ENCODE measurements at places on chromosomes 13 and 19. TPM values are rescaled to one million over a fixed set of nuclear protein-coding genes. Genes with fewer than 3 reads are reported as not detected.

APOC4 gene
- not detected for total RNA-seq

SHC2 gene
- total RNA-seq, result not detected

GRCh38 chr19:6489278-6490061 is 7.9 kb upstream of the DENND1C start:
- no peaks in the 10 kb centered on the region for H3K36me3 ChIP-seq
- H3K4me1 ChIP-seq, result no peaks in the 10 kb centered on the region
- no peak for DNase-seq
- 0 out of 2 replicates have a peak, but pooled peaks cover 5% of the 10 kb centered on the region for H3K27me3 ChIP-seq
- no peak overlapping the region for H3K4me3 ChIP-seq

ZNF155 gene
- total RNA-seq, result 4.4 TPM

DNA sequence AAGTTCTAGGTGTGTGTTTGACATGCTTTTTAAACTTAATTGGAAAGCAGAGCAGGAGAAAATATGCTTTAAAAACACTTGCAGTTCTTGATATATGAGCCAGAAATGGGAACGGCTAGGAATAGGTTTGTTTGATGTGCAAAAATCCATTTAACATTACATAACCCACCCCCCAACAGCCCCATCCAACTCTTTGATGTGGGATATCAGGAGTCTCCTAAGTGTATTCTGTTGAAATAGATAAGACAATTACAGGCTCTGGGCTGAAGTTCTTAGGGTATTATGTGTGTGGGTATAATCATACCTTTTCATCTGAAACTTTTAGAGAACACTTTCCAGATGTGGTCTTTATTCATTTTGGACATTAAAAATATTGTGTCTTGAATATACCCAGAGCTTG is 240.4 kb upstream of the CSNK1A1L start:
- H3K36me3 ChIP-seq, result no peaks in the 10 kb centered on the region
- no peak overlapping the region for H3K4me3 ChIP-seq
- no peak for DNase-seq
- H3K27ac ChIP-seq, result no peak overlapping the region
- no peaks in the 10 kb centered on the region for H3K27me3 ChIP-seq
- no peaks in the 10 kb centered on the region for H3K4me1 ChIP-seq

DNA sequence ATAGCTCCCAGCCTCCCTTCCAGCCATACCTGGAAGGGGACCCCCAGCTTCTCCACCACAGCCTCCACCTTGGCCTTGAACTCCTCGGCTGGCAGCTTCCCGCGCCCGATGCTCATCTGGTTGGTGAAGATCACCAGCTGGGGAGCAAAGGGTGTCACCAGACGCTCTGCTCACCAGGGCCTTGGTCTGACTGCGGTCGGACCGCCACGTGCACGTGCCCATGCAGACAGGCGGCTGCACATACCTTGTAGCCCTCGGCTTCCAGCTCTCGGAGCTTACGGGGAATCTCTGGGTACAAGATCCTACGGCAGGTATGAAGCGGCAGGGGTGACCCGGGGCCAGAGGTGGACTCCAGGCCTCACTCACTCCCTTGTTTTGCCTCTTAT is 3.4 kb downstream of the PNKP start:
- H3K27me3 ChIP-seq, result no peaks in the 10 kb centered on the region
- H3K36me3 ChIP-seq, result peaks cover 42% of the 10 kb centered on the region
- no peak overlapping the region for H3K27ac ChIP-seq
- H3K4me3 ChIP-seq, result no peak overlapping the region
- DNase-seq, result no peak

- no peaks in the 10 kb centered on the region for H3K27me3 ChIP-seq
- DNase-seq, result peak; percentile 34
- no peak overlapping the region for H3K4me3 ChIP-seq
These were observed 1551.3 kb upstream of the MIR17HG start for GRCh38 chr13:89796196-89796595.

GRCh38 chr19:44747739-44748425 is 626 bp upstream of the BCL3 start:
- no peaks in the 10 kb centered on the region for H3K36me3 ChIP-seq
- H3K27ac ChIP-seq, result peak overlapping the region; percentile 100
- peak; percentile 46 for DNase-seq
- peaks cover 57% of the 10 kb centered on the region for H3K4me1 ChIP-seq

GRCh38 chr13:26909477-26909876 is 148.9 kb upstream of the GPR12 start:
- no peak for DNase-seq
- no peak overlapping the region for H3K4me3 ChIP-seq
- no peak overlapping the region for H3K27ac ChIP-seq
- no peaks in the 10 kb centered on the region for H3K4me1 ChIP-seq
- no peaks in the 10 kb centered on the region for H3K36me3 ChIP-seq

- DNase-seq, result no peak
- H3K27ac ChIP-seq, result no peak overlapping the region
- no peaks in the 10 kb centered on the region for H3K4me1 ChIP-seq
- H3K36me3 ChIP-seq, result no peaks in the 10 kb centered on the region
These were observed 271.2 kb downstream of the FGF9 start for GRCh38 chr13:21942061-21942460.

Measured in PC-3 (cell line).